ENCODE measurements at places on chromosomes 11 and 22. TPM values are rescaled to one million over a fixed set of nuclear protein-coding genes. Genes with fewer than 3 reads are reported as not detected.

The KCNJ11 gene
- 4.0 TPM for total RNA-seq

The OR5B21 gene
- not detected for total RNA-seq

The PACSIN3 gene
- total RNA-seq, result 67.7 TPM

The OR51B2 gene
- total RNA-seq, result not detected

The C1QTNF6 gene
- total RNA-seq, result 1.6 TPM

The ASCC2 gene
- 19.6 TPM for total RNA-seq

The SAA4 gene
- total RNA-seq, result not detected
